ENCODE measurements at places on chromosomes 16 and 17.

DNA sequence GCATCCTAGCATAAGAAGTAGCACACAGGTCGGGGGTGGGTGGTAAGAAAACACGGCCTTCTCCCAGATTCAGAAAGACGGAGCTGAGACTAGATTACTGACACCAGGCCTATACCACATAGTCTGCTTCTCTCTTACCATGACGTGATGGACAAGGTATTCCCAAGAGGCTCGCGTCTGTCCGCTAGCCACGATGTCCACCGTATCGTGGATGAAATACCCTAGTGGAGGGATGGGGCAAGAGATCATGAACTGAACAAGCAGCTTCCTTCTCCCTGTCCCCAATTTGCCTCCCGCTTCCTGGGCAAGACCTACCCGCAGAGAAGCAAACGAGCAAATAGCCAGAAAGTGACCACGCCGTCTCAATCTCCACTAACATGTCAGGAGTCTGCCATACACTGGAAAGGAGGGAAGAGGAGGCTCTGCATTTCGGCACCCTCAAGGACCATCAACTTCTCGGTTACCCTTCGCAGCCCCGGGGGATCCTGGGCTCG, 820 bp downstream of the TLCD1 start:
- DNase-seq = no peak

DNA sequence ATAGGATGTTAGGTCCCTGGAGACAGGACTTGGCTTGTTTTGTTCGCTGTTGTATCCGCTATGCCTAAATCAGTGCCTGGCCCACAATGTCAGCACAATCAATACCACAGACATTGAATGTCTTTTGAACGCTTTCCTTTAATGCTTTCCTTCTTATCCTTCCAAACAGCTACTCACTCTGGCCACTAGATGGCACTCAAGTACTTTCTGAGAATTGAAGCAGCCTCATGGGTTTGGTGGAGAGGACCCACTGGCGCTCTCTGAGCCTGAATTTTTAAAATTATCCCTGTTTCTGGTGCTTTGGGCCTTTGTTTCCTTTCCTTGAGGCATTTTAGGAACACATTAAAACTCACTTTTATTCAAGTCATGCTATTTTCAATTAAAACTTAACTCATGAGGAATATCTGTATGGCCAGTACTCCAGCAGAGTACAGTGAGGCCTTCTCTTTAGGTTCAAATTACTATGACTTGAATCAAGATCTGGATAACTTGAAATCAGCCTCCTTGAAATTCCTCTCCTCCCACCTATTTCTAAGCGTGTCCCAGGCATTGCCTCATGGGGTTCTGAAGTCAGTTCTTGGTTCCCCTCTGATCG, 3.2 kb upstream of the NLRP1 start:
- DNase-seq = peak; percentile 42

DNA sequence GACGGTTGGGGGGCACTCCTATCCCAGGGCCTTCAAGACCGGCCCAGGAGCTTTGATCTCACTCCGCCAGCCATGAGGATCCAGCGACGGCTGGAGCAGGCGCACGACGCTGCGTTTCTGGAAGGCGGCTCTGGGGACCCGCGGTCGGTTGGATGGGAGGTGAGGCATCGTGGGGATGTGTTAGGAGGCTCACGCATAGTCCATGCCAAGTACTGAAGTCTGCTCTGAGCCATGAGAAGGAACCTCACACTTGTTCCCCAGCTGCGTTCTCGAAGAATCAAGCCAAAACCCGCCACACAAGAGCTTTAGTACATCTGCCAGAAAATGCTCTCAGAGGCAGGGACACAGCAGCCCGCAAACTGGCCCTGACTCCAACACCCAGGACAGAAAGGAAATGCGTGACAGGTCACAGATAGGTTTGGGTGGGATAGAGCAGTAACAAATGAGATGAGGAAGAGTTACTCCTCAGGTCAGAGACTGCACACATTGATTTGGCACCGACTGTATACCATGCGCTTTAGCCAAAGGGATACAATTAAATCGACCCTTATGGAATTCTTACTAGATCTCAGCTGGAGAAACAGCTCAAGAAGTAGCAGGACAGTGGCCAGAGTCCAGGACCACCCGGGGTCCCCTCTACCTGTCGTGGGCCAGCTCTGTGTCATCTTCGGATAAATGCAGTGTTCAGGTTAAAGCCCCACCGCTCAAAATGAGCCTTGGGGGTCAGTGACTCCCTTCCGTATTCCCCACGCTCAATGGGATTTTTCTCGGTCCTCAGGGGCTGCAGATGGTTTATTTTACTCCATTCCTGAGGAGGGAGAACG, 6.7 kb upstream of the GSG1L start:
- DNase-seq = no peak

DNA sequence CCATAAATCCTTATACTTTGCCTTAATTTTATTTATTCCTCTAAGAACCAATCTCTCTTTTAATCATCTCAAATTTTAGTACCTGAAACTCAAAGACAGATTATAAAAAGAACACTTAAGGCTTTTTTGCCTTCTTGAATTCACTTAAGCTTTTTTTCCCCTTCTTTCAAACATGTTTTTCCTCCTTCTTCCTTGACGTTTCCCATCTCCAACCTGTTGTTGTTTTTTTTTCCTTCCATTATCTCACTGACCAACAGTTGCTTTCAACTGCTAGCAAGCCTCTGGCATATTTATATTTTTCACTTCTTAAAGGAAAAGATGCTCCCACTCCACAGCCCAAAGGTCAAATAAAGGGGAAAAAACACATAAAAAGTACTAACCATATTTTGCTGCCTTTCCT, 32.2 kb downstream of the SPOP start:
- no peak for DNase-seq

DNA sequence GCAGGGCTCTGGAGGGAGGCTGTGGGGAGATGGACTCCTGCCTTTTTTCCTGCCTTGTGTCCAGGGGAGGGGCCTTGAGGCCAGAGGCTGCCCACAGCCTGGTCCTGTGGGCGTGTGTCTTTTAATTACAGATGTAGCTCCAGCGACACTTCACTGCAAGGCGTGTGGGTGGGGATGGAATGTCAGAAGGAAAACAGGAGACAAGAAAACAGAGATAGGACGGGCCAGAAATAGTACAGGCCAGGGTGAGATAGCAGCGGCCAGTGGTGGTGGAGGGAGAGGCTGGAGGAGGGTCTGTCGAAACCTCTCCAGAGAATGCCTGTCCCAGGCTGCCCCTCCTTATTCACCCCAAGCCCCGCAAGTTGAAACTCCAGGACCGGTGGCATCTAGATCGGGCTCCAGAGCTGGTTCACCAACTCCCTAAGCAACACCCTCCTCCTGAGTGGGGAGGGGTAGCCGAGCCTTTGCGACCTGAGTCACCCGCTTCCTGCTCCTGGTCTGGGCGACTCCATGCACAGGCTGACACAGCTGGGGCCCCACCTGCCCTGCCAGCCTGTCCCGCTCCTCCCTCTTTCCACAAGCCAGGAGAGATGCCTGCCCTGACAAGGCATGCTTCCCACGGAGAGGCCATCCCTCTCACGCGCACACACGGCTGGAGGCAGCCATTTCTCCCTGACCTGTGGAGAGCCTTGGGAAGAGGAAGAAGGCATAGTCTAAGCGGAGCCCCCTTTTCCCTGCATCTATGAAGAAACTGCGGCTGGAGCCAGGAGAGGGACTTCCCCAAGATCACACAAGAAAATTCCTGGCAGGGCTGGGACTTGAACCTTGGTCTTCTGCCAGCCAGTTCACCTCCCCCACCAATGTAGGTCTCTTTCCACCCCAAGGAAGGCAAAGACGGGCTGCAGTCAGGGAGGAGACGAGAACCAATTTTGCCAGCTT, 6.6 kb upstream of the JUP start:
- DNase-seq = no peak

- DNase-seq = no peak
Measured at GRCh38 chr17:54153423-54153822, 330.7 kb downstream of the KIF2B start.

- DNase-seq = no peak
Measured at GRCh38 chr17:2967515-2967914, 95.9 kb downstream of the OR1D5 start.

DNA sequence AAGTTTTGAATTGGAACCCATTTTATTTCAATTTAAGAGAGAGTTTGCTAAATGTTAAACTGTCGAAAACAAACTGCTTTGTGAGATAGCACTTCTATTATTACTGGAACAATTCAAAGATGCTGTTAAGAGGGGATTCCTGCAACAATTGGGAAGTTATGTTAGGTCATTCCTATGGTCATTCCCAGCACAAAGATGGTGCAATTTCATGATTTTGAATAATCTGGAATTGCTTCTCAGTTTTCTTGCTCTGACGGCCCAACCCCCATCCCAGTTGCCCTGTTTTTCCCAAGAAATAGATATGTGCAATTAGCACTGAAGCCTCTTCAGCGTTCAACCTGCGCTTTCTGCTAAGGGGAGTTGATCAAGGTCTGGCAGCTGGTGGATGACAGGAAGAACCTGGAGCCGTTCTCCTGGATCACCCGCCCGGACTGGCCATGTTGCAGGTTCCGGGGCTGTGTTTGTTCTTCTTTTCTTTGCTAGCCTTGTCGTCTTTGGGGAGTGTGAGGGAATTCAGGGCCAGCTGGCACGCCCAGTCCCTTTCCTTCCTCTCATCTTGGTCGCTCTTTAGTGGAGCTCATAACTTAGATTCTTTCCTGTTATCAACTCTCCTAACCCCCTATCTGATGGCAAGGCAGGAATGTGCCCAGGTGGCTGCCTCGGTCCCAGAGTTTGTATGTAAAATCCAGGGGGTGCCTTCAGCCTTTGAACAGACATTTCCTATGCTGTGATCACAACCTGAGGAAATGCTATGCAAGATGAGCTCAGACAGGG, 29.0 kb upstream of the IRF8 start:
- no peak for DNase-seq

DNA sequence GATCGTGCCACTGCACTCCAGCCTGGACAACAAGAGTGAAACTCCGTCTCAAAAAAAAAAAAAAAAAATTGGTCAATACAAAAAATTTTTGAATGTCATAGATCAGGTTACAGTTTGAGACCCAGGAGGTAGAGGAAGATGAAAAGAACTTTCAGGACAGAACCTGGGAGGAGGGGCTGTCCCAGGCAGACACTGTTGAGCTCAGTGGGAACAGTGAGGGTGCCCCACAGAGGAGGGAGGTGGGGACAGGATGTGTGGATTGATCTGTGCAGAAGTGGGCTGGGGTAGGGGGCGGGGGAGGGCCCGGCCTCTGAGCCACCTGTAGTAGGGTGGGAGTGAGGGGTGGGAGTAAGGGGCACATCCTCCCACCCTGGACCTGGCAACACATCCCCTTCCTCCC, 58.3 kb downstream of the PRMT7 start:
- no peak for DNase-seq

DNA sequence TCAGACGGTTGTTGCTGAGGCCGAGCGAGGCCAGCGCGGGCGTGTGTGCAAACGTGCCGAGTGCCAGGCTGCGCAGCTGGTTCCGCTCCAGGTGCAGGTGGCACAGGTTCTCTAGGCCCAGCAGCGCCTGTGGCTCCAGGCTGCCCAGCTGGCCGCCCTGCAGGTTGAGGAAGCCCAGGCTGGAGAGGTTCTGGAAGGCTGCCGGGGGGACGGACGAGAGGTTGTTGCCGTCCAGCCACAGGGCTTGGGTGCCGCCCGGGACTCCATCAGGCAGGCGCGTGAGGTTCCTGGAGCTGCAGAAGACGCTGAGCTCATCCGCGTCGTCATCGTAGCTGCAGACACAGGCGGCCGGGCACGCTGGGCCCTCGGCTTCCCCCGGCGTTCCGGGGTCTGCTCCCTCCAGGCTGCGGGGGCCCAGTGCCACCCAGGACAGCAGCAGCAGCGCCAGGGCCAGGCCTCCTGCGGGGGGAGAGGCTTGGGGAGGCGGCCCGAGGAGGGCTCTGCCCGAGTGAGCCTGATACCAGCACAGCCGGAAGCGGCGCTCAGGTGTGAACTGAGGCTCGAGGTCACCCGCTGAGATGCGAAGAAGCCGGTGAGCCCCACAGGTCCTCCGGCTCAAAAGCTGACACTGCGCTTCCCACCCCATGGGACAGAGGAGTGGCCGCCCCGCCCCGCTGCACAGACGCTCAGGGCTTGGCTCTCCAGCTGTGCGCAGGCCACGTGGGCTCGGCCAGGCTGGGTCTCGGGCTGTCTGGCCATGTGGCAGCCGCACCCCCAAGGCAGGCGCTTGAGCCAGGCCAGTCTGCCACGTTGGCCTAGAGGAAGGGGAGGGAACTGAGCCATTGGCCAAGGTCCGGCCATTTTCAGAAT, 1.3 kb downstream of the IGFALS start:
- DNase-seq = no peak

DNA sequence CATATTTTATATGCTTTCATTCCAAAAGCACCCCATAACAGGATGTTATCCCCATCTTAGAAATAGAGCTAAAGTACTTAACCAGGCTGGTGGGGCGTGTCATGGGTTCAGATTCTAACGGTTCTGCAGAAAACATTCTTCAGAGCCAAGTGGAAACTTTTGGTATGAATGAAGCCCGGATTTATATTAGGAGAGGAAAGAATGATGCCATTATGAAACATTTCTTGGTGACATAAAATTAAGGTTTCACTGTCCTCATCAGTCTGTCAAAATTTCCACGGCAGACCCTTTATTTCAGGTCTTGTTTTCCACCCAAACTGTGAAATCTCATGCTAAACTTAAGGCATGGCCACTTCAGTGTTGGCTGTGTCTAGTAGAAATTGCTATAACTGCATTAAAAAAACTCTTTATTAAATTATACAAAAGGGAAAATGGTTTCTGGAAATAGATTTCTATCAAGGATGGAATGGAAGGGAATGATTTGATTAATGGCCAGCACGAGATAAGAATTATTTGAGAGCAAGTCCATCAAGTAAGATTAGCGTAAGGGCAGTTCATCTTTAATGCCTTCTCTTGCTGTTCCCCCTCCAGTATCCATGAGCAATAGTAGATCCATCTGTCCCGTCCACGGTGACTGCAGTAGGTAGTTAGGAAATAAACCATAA, 11.7 kb downstream of the PRKCA start:
- DNase-seq = no peak

DNA sequence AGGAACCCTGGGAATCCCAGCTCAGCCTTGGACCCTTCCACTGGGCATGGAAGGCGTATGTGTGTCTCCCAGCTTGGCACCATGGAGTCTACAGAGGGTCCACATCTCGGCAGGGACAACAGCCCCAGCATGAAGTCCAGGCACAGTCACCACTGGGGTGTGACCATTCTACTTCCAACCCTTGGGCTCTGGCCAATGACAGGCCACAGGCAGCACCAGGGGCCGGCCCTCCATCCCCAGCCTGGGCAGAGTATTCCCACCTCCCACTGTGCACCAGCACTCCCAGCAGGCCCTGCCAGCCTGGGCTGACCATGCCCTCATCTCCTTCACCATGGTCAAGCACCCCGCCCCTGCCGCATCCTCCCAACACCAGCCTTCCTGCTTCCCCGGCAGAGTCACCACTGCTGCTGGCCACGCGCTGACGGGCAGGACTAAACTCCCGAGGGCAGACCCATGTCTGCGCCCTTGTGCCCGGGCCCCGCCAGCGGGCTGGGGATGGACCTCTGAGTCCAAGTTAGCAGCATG, 9.5 kb upstream of the PPP1R27 start:
- no peak for DNase-seq
